Neural progenitor cell (in vitro differentiated cells): ENCODE measurements at places on chromosomes 6 and 20.

GRCh38 chr6:54491431-54491830 lies 183.2 kb downstream of the TINAG start:
- DNase-seq = no peak

- no peak for DNase-seq
Measured at GRCh38 chr20:8020314-8021079, 936 bp upstream of the TMX4 start.

- no peak for DNase-seq
Measured at GRCh38 chr20:9374072-9374471, 140.3 kb upstream of the LAMP5 start.

DNA sequence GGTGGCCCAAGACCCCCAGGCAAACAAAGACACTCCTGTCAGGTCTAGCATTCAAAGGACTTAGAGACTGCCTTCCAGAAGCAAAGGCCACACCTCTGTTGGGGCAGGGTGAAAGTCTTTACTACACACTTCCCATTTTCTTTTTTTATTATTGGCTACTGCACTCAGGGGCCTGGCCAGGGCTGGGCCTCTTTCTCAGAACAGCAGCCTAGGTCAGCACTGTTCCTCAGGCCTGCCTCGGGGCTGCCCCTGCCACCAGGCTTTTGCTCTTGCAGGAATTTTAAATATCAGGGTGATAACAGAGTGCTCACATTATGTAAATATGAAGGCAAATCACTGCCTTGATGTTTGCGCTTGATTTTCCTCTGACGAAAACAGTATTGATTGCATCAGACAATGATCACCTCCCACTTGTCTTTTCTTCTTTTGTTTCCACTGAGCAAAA lies 18.5 kb downstream of the GSTA4 start:
- DNase-seq = peak; percentile 30

DNA sequence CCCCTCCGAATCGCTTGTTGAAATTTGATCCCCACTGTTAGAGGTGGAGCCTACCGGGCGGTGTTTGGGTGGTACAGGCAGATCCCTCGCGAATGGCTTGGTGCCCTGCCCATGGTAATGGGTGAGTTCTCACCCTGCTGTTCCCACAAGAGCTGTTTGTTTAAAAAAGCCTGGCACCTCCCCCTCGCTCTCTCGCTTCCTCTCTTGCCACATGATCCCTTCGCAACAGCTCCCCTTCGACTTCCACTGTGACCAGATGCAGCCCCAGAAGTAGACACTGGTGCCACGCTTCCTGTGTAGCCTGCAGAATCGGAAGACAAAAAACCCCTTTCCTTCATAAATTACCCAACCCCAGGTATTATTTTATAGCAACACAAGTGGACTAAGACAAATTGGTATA lies 292.2 kb upstream of the QKI start:
- DNase-seq = no peak

- DNase-seq = no peak
Measured at GRCh38 chr6:33567836-33568235, 12.2 kb downstream of the BAK1 start.

DNA sequence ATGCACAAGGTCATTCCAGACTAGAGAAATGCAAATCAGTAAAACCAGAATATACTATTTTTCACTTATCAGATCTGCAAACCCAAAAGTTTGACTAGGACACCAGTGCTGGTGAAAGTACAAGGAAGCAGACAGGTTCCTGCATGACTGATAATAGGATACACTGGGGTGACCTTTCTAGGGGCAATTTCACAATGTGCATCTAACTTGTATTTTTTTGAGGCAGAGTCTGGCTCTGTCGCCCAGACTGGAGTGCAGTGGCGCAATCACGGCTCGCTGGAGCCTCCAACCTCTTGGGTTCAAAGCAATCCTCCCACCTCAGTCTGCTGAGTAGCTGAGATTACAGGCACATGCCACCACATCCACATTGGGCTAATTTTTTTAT lies 11.4 kb downstream of the COMMD7 start:
- DNase-seq = no peak
